ENCODE measurements at places on chromosomes 5 and 9. TPM values are rescaled to one million over a fixed set of nuclear protein-coding genes. Genes with fewer than 3 reads are reported as not detected.
A peak's percentile ranks its signal among the peaks of the same experiment; 100 is the strongest.

TRPM3 gene
- total RNA-seq = 0.15 TPM

INSYN2B gene
- total RNA-seq = not detected

GRCh38 chr5:69334793-69335268, 2.2 kb upstream of the CCDC125 start:
- no peaks in the 10 kb centered on the region for H3K27me3 ChIP-seq
- peaks cover 14% of the 10 kb centered on the region for H3K4me1 ChIP-seq
- H3K27ac ChIP-seq = no peak overlapping the region
- DNase-seq = peak; percentile 94

DNA sequence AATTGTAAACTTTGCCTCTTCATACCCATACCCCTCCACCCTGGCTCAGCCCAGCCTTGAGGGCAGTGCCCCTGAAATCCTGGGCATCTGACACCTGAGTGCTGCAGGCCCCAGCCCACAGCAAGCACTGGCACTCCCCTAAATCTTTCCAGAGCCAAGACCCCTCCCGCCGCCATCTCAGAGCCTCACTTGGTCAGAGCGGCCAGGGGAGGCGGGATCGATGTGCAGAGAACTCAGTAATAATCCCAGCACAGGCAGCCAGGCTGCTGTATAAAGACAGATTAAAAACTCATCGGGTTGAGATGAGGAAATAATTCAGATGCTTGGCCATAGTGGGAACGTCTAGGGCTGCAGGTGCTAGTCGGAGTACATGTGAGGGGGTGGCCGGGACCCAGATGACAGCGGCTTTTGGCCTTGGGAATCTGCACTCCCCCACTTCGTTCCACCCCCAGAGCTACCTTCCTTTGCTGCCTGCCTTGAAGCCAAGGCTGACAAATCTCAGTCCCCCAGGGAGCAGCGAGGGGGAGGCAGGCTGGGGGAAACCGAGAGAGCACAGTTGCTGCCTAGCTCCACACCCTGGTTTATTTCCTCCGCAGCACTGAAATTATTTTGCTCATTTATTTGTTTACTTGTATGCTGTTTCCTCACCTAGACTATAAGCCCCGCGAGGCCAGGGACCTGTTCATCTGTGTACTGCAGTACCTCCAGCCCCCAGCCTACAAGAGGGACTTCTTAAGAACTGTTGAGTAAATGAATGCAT, 19.5 kb upstream of the ARAP3 start:
- peaks cover 18% of the 10 kb centered on the region for H3K4me1 ChIP-seq
- peak overlapping the region; percentile 56 for H3K4me3 ChIP-seq
- no peaks in the 10 kb centered on the region for H3K36me3 ChIP-seq
- no peak overlapping the region for H3K27ac ChIP-seq

ALDOB gene
- total RNA-seq = 0.38 TPM

NUDT12 gene
- total RNA-seq = 11.8 TPM

MARCHF3 gene
- 14.3 TPM for total RNA-seq

GRCh38 chr5:172849606-172850453, 15.8 kb downstream of the ERGIC1 start:
- no peak overlapping the region for H3K4me3 ChIP-seq
- H3K36me3 ChIP-seq = no peaks in the 10 kb centered on the region
- DNase-seq = no peak

CCL27 gene
- not detected for total RNA-seq

GRCh38 chr5:16428359-16428758, 37.2 kb downstream of the ZNF622 start:
- H3K27ac ChIP-seq = no peak overlapping the region
- no peaks in the 10 kb centered on the region for H3K27me3 ChIP-seq
- no peaks in the 10 kb centered on the region for H3K4me1 ChIP-seq
- no peak overlapping the region for H3K4me3 ChIP-seq
- no peak for DNase-seq

GRCh38 chr9:86682240-86682639, 265.1 kb downstream of the GAS1 start:
- DNase-seq = no peak
- H3K4me3 ChIP-seq = no peak overlapping the region
- H3K27me3 ChIP-seq = no peaks in the 10 kb centered on the region
- H3K27ac ChIP-seq = no peak overlapping the region

RLN1 gene
- total RNA-seq = not detected

DNA sequence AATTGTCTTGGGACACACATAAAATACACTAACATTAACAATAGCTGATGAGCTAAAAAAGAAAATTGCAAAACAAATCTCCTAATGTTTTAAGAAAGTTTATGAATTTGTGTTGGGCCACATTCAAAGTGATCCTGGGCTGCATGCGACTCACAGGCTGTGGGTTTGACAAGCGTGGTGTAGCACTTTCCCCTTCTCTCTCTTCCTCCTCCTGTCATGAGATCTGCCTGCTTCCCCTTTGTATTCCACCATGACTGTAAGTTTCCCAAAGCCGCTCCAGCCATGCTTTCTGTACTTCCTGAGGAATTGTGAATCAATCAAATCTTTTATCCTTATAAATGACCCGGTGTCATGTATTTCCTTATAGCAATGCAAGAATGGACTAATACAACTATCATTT, 178.0 kb downstream of the TLR4 start:
- H3K27ac ChIP-seq = no peak overlapping the region
- no peaks in the 10 kb centered on the region for H3K36me3 ChIP-seq
- no peaks in the 10 kb centered on the region for H3K4me1 ChIP-seq

DNA sequence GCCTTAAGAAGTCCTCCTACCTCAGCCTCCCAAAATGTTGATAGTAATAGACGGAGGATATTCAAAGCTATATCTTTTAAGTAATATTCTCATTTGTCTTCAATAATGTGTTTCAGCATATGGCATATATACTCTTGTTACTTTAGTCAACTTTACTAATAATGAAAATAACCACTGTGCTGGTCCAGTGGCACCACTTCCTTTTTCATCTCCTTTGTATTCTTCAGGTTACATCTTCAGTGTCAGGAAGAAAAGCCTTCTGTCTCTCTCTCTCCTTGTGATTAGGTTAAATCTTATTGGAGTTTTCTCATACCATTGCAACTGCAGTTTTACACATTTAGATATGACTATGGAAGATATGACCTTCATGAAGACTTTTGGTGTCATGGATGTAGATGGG, 31.3 kb downstream of the PARP8 start:
- H3K27ac ChIP-seq = no peak overlapping the region
- H3K36me3 ChIP-seq = no peaks in the 10 kb centered on the region
- DNase-seq = no peak
- H3K4me1 ChIP-seq = no peaks in the 10 kb centered on the region
- no peaks in the 10 kb centered on the region for H3K27me3 ChIP-seq

GRCh38 chr5:138186002-138186447, 7.1 kb downstream of the KIF20A start:
- H3K36me3 ChIP-seq = peaks cover 64% of the 10 kb centered on the region
- H3K27ac ChIP-seq = no peak overlapping the region
- DNase-seq = no peak
- no peaks in the 10 kb centered on the region for H3K4me1 ChIP-seq
- no peak overlapping the region for H3K4me3 ChIP-seq
- H3K27me3 ChIP-seq = no peaks in the 10 kb centered on the region

DNA sequence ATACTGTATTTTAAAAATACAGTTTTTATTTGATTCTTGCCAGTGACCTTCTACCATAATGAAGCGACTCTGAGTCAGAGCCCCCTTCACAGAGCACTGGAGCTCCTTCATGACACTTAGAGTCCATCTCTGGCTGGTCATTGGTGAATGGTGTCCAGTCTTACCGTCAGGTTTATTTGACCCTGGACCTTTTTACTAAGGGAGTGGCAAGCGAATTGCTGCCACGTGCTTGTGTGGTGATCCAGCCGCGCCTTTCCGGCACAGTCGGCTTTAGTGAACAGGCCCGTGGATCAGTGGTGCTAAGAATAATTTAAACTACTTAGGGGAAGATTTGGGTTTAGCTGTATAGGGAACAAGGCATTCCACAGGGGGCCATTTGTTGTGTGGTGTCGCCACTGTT, 48.5 kb downstream of the PRRC2B start:
- H3K27ac ChIP-seq = no peak overlapping the region
- no peaks in the 10 kb centered on the region for H3K4me1 ChIP-seq
- H3K36me3 ChIP-seq = peaks cover 98% of the 10 kb centered on the region
- no peaks in the 10 kb centered on the region for H3K27me3 ChIP-seq
- no peak for DNase-seq

- peaks cover 8% of the 10 kb centered on the region for H3K27me3 ChIP-seq
- no peak overlapping the region for H3K27ac ChIP-seq
- no peaks in the 10 kb centered on the region for H3K4me1 ChIP-seq
- DNase-seq = no peak
- H3K36me3 ChIP-seq = no peaks in the 10 kb centered on the region
Measured at GRCh38 chr9:1014640-1015039, 35.5 kb upstream of the DMRT2 start.

TRIM7 gene
- 4.3 TPM for total RNA-seq

- no peak overlapping the region for H3K4me3 ChIP-seq
- no peak for DNase-seq
- no peaks in the 10 kb centered on the region for H3K27me3 ChIP-seq
- H3K36me3 ChIP-seq = no peaks in the 10 kb centered on the region
Measured at GRCh38 chr5:148541054-148541835, 113.1 kb downstream of the HTR4 start.

GRCh38 chr5:80668016-80668969, 13.5 kb upstream of the DHFR start:
- H3K4me1 ChIP-seq = no peaks in the 10 kb centered on the region
- no peak overlapping the region for H3K4me3 ChIP-seq
- peak; percentile 63 for DNase-seq
- peaks cover 49% of the 10 kb centered on the region for H3K36me3 ChIP-seq
- no peaks in the 10 kb centered on the region for H3K27me3 ChIP-seq
- no peak overlapping the region for H3K27ac ChIP-seq

KIF24 gene
- 1.4 TPM for total RNA-seq

GRCh38 chr5:113489299-113489698, 1.0 kb upstream of the MCC start:
- DNase-seq = no peak
- H3K4me3 ChIP-seq = no peak overlapping the region
- H3K4me1 ChIP-seq = peaks cover 23% of the 10 kb centered on the region
- H3K27me3 ChIP-seq = peaks cover 64% of the 10 kb centered on the region
- H3K36me3 ChIP-seq = no peaks in the 10 kb centered on the region

KLF4 gene
- 107 TPM for total RNA-seq

- no peak overlapping the region for H3K27ac ChIP-seq
- H3K36me3 ChIP-seq = peaks cover 20% of the 10 kb centered on the region
- H3K4me1 ChIP-seq = peaks cover 10% of the 10 kb centered on the region
- no peak overlapping the region for H3K4me3 ChIP-seq
- no peak for DNase-seq
Measured at GRCh38 chr5:180009581-180009980, 62.0 kb downstream of the RNF130 start.

DNA sequence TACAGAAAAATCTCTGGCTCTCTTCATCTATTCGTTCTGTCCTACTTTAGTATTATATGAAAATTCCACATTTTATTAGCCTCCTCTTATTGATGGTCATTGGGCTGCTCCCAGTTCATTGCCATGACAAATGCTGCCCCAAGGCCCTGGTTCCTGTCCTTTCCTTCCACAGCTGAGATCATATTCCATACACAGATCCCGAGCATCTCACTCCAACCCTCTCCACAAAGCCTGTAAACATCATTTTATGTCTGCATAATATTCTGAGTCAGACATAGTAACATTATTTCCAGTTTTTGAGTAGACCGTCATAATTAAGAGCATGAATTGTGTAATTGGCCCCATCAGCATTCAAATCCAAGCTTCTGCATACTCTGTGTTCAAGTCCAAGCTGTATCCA, 86.3 kb downstream of the MVB12B start:
- H3K27ac ChIP-seq = no peak overlapping the region
- H3K4me3 ChIP-seq = no peak overlapping the region
- no peaks in the 10 kb centered on the region for H3K27me3 ChIP-seq
- peaks cover 33% of the 10 kb centered on the region for H3K36me3 ChIP-seq
- no peak for DNase-seq

DNA sequence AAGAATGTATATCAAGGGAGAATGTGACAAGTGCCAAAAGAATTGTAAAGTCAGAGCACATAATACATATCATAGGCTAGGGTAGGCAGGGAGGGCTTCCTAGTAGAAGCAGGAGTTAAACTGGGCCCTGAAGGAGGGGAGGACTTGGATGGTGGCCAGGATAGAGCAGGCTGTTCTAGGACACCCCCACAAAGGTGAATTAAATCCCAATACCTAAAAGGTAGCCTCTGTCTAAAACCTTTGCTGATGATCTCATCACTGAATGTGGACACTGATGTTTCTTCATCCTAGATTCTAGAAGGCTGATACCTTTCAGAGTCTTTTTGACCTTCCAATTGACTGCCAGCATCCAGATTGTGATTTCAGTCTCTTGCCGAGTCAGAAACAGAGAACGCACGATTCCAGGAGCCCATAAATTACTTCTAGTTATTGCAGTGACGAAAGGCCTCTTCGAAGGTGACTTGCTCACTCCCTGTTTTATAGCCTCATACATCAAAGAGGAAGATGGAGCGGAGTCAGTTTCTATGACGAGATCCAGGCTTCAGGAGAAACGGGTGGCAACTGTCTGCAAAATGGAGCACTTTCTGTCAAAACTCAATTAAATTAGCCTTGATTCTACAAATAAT, 43.2 kb downstream of the KIF4B start:
- no peaks in the 10 kb centered on the region for H3K36me3 ChIP-seq
- H3K27ac ChIP-seq = no peak overlapping the region
- no peak overlapping the region for H3K4me3 ChIP-seq
- H3K27me3 ChIP-seq = no peaks in the 10 kb centered on the region
- no peaks in the 10 kb centered on the region for H3K4me1 ChIP-seq

FBP2 gene
- not detected for total RNA-seq

- no peaks in the 10 kb centered on the region for H3K4me1 ChIP-seq
- H3K4me3 ChIP-seq = no peak overlapping the region
- H3K27me3 ChIP-seq = no peaks in the 10 kb centered on the region
Measured at GRCh38 chr5:30390095-30390494, 803.4 kb upstream of the CDH6 start.

COL5A1 gene
- total RNA-seq = 29.0 TPM

- no peaks in the 10 kb centered on the region for H3K4me1 ChIP-seq
- H3K36me3 ChIP-seq = no peaks in the 10 kb centered on the region
- DNase-seq = no peak
- H3K4me3 ChIP-seq = no peak overlapping the region
Measured at GRCh38 chr9:71363286-71363961, 242.0 kb upstream of the TRPM3 start.

- no peaks in the 10 kb centered on the region for H3K36me3 ChIP-seq
- no peak overlapping the region for H3K27ac ChIP-seq
- H3K4me3 ChIP-seq = no peak overlapping the region
- no peaks in the 10 kb centered on the region for H3K27me3 ChIP-seq
- DNase-seq = no peak
- no peaks in the 10 kb centered on the region for H3K4me1 ChIP-seq
Measured at GRCh38 chr5:93676704-93677103, 64.7 kb downstream of the POU5F2 start.

TNC gene
- total RNA-seq = 18.5 TPM

DNA sequence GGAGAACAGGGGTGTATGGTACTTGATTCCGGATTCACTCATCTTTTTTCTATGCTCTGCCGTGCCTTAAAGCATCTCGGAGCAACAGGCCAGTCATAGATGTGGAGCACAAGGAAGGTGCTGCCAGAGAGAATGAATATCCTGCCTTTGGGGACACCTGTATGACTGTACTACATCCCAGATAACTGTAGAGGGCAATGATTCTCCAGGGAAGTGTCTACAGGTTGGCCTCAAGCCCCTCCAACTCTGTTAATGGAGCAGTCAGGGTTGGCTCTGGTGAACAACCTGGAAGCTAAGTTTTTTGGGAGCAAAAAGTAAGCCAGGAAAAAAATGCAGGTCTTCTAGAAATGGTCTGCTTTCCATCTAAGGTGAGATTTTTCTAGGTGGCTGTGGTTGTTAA, 71.0 kb downstream of the NREP start:
- H3K27me3 ChIP-seq = no peaks in the 10 kb centered on the region
- H3K4me1 ChIP-seq = peaks cover 9% of the 10 kb centered on the region
- H3K36me3 ChIP-seq = no peaks in the 10 kb centered on the region
- no peak overlapping the region for H3K27ac ChIP-seq

ORM2 gene
- 3.1 TPM for total RNA-seq

Data from lower lobe of right lung (tissue), 2 donors.